ENCODE measurements at places on chromosomes 4 and X.

DNA sequence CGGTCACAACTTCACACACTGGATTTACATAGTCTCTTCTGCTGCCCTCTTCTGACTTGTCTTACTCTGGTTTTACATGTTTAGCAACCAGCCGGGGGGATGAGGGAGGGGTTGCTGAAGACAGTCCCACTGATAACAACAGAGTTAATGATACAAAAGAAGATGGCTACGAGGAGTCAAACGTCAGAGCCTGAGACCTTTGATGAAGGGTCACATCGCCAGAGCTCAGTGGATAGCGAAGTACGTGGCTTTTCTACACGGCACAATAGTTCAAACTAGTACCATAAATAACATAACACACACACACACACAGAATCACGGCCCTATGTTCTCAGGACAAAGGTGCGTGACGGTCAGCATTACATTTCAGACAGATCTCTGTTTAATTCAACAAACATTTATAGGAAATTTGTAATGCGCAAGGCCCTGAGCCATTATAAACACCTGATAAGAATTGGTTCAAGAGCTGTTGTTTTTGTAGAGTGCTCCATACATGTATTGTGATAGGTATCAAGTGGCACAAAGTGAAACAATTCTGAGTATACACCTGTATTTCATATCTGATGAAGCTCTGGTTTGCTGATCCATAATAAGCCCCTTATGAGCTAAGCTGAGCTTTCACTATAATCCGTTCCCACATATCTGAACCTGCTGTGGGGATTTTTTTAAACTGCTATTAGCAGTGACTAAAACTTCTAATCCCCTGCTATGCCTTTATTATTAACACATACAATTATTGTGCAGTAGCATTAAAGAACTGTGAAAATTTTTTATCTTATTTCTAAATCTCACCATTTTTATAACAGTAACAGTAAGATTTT lies 100.0 kb downstream of the NR3C2 start:
- DNase-seq, result no peak

DNA sequence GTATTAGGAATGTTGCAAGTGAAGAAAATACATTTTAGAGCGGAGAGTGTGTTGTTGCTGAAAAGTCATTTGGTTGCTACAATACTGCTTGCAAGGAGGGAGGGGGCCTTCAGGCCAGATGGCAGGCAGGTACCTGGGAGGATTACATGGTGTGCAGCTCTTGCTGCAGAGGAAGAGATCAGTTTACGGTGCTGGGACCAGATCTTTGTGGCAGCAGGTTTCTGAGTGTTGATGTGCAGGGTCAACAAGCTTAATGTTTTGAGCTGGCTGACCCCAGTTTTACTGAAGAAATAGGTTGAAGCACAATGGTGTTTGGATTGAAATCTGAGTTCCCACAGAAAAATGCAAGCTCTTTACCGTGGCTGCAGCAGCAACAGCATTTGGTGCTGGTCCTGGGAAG lies 96.4 kb upstream of the DDIT4L start:
- DNase-seq, result no peak

DNA sequence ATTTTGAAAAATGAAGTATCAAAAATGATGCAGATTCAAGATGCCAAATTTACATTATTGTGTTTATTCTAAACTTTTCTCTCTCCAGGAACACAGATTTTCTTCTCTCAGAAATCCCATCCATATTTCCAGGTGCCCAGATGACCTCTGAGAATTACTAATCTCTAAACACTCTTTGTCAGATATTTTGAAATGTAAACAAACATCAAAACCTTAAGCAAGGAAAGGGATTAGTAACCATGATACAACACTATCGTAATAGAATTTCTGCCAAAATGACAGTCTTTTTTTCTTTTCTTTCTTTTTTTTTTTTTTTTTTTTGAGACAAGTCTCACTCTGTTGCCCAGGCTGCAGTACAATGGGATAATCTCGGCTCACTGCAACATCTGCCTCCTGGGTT lies 76.7 kb downstream of the PDS5A start:
- DNase-seq, result no peak

DNA sequence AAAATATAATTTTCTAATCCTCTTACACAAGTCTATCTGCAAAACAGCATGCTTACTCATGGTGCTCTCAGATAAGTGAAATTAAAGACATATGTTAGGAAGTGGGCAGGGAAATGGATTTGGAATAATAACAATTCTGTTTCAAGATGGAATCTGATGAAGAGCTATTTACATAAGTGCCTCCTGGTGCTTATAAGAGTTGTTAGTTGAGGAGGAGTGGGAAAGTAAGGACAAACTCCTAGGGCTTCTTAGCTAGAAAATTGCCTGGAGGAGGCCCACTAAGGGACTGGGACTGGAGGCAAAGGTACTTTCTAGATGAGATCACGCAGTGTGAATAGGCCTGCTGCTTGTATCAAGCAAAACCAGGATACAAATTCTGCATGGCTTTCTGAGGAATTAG lies 939.8 kb downstream of the GLUD2 start:
- DNase-seq, result no peak

DNA sequence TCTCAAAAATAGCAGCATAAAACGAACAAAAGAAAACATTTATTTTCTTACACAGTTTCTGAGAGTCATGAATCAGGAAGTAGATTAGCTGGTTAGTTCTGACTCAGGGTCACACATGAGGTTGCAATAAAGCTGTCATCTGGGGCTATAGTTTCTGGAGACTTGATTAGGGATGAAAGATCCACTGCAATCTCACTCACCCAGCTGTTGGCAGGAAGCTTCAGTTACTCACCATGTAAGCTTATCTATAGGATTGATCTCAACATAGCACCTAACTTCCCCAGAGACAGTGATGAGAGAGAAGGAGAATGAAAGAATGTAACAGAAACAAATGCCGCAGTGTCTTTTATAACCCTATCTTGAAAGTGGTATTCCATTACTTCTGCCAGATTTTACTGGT lies 435.5 kb downstream of the GABRG1 start:
- DNase-seq, result no peak

DNA sequence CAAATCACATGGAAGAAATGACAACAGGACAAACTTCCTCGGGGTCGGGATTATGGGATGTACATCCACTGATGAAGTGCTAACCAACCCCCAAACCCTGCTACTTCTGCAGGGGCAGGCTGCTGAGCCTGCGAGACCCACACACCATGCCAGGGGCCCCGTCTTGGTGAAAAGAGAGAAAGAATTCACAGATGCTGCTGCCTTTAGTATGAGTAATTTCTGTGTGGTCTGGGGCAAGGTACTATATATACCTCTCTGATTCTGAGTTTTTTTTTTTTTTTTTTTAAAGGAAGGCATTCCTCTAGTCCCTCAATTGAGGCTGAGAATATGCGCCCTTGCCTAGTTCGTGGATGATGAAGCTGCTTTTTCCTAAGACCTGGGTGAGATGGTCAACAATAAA lies 24.8 kb downstream of the PDHA1 start:
- no peak for DNase-seq

GRCh38 chrX:131595120-131595519 lies 51.2 kb downstream of the OR13H1 start:
- DNase-seq, result no peak

- no peak for DNase-seq
Measured at GRCh38 chr4:88585917-88586316, 6.4 kb upstream of the HERC3 start.

DNA sequence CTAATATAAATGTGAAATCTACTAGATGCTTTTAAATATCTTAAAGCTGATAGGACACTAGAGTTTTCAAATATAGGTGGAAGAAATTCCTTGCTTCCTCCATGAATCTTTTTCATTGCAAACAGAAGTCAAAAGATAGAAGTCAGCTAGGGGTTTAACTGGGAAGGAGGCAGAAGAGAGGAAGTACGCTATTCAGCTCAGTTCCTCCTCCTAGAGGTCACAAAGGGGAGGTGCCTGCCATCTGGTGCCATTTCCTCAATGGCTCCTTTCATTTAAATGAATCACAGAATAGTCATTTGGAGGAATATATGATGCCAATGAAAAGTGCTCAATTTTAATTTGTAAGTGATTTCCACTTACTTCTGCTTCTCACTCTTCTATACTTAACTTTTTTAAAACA lies 8.5 kb downstream of the COL25A1 start:
- no peak for DNase-seq

DNA sequence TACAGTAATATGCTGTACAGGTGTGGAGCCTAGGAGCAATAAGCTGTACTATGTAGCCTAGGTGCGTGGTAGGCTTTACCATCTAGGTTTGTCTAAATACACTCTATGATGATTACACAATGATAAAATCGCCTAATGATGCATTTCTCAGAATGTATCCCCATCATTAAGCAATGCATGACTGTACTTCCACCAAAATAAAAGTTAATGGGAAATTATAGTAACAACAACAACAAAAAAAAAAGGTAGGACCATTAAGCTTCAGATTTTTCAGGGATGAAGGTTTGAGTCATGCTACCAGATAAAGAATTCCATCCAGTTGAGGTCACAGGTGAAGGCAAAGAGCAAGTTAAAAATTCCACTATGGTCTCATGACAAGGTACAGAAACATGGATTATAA lies 68.2 kb downstream of the MAGEA10 start:
- no peak for DNase-seq

- DNase-seq, result no peak
Measured at GRCh38 chrX:19695884-19696283, 180.6 kb upstream of the MAP3K15 start.

DNA sequence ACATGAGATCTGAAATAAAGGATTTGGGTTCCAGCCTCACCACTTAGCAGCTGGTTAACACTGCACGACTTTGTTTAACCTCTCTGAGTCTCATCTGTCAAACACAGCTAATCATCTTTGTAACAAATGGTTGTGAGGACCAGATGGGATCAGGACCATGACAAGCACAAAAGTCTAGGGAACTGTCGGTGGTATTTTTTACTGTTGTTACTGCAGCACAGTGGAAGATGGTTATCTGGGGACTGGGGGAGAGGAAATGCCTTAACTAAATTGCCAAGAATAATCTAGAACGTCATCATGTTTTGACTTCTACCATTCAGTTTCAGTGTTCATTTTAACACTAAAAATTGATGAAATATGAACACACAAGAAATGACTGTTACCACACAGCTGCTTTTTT lies 99.5 kb downstream of the ADGRA3 start:
- DNase-seq, result no peak

GRCh38 chrX:114675365-114675764 lies 91.5 kb downstream of the HTR2C start:
- no peak for DNase-seq

DNA sequence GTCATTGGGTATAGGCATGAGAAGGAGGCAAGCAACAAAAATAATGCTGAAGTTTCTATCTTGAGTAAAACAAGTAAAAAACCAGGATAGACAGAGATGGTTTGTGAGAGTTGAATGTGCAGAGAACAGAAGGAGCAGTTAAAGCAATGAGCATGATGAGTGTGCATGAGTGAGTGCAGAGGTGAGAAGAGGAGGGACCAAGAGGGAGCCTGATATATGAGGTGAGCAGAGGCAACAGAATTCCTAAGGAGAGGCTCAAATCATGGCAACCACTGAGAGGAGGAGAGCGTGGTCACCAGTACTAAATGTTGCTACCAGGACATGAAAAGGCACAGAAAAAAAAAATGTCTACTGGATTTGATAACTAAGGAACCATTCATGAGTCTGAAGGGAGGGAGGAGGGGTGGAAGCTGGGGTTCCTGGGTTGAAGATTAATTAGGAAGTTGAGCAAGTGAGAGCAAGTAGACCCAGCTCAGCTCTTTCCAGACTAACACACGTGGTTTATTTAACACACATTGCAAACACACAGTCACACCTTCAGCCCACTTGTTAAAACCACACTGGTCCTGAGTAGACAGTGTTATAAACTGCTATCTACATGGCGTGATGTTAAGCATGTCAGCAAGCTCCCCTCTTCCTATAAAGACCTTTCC lies 69.0 kb upstream of the IQCM start:
- DNase-seq, result no peak

DNA sequence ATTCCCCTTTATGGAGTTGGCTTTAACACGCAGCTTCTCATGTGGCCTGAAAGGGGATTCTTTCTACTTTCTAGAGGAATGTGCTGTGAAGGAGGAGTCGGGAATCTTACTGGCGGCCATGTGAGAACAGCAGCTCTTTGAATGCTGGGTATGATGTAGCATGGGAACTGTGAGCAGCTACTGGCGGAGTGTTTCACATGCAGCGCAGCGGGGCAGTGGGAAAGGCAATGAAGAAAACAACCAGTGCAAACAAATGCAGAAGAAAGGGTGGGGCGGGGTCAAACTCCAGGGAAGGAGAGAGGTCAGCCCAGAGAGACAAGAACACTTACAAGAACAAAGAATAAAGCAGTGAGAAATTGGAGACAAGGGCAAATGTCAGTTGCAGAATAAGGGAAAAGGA lies 363.8 kb upstream of the FTHL17 start:
- DNase-seq, result peak; percentile 4

DNA sequence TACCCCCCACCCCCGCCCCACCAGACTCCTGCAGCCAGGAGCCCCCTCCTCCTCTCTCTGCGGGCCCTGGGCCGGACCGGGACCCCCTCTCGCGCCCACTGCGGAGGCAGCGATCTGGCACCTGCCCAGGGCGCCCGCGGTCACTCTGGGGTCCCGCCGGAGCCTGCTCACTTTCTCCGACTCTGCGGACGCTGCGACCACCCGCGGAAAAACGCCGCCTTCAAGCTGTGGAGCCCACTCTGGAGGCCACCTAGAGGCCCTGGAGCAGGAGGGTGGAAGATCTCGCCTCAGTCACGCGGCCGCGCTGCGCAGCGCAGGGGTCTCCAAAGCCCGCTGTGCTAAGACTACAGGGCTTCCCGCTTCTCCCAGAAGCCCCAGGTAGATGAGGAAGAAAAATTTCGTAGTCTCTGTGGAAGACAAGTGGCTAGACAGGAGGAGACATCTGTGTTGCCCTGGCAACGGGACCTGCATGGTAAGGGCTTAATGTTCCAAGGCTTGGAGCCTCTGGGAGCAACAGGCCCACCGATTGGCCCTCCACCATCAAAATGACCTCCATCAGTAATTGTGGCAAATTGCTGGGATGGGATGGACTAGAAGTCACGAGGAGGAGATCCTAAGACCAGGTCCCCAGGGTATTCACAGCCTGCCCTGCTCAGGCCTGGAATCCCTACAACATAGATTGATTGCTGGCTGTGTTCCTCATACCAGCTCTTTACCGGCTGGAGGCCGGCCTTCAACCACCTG lies at the start of gene PNMA6F:
TSS of gene PNMA6F (minus strand) at position 387 of the 744 bp plus-strand sequence. CDS start 1,093 bp downstream, outside the sequence.
- no peak for DNase-seq

DNA sequence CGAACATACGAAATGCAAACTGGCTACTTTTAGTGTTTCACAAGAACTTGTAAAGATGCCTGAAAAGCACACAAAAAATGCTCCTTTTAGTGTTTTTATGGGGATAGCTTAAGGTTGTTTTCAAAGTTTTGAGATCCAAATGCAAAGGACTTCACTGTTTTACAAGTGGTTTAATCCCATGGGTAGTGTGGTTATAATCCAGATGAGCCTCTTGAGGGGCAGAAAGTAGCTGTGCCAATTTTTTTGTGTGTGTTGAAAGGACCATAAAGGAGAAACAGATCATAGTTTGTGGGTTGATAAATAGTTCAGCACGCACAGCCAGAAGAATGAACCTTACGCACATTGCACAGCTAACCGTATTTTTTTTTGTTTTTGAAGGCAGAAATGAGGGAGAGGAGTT lies 126.9 kb upstream of the GIMD1 start:
- DNase-seq, result no peak

- DNase-seq, result no peak
Measured at GRCh38 chr4:87574996-87575395, 33.3 kb upstream of the DSPP start.
